Stimulated activated CD8-positive, alpha-beta memory T cell treated with anti-CD3 and anti-CD28 coated beads, Interleukin-2, amount 100 ng/mL, for 48 hours (primary cell): ENCODE measurements at places on chromosomes 5 and 9.

DNA sequence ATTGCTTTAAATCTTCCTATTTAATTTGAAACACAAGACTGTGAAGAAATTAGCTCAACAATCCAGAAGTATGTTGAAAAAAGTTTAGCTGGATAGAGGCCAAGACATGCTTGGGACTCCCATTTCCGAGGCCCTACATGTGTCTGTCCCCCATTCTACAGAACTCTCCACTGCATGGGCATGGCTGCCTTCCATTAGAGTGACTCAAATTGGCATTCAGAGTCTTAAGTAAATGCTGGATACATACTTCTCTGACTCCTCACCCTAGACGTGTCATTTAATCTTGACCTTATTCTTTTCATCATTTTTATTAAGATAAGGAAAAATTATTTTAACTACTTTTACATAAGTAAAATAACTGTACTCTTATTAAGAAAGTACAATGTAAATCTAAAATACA is 530.4 kb upstream of the CDH9 start:
- DNase-seq = no peak

DNA sequence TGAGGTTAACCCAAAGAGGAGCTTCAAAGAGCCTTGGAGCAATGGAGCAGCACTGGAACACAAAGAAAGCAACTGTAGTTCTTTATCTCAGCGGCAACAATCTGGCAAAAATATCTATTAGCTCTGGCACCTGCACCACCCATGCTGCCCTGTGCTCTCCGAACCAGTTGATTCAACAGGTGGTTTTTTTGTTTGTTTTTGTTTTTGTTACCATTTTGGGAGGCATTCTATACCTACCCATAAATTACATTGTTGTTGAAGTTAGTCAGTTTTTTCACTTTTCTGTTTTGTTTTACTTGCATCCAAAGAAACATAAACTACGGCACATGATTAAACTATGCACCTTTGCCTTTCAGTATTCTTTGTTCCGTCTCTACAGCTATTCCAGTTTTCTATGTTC is 16.2 kb downstream of the ESM1 start:
- DNase-seq = no peak

GRCh38 chr5:61667525-61668218 is 335.6 kb downstream of the ZSWIM6 start:
- DNase-seq = no peak

GRCh38 chr5:42990892-42991291 is 49.2 kb downstream of the ANXA2R start:
- DNase-seq = no peak

GRCh38 chr5:134877159-134877558 is 3.0 kb downstream of the TXNDC15 start:
- DNase-seq = no peak

GRCh38 chr9:111144741-111145140 is 106.5 kb upstream of the LPAR1 start:
- no peak for DNase-seq

- no peak for DNase-seq
Measured at GRCh38 chr5:78367318-78367991, 7.0 kb downstream of the SCAMP1 start.

DNA sequence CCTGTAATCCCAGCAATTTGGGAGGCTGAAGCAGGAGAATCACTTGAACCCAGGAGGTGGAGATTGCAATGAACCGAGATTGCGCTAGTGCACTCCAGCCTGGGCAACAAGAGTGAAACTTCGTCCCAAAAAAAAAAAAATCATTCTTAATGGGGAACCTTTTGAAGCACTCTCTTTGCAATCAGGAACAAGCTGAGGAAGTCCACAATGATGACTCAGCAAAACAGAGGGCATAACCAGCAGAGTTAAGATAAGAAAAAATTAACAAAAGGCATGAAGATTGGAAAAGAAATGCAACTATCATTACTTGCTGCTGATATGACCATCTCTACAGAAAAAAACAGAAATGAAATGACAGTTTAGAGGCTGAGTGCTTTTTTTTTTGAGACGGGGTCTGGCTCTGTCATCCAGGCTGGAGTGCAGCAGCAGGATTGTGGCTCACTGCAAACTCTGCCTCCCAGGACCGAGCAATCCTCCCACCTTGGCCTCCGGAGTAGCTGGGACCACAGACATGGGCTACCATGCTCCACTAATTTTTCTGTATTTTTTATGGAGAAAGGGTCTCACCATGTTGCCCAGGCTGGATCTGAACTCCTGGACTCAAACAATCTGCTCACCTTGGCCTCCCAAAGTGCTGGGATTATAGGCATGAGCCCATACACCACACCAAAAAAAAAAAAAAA is 88.0 kb downstream of the FNBP1 start:
- no peak for DNase-seq

DNA sequence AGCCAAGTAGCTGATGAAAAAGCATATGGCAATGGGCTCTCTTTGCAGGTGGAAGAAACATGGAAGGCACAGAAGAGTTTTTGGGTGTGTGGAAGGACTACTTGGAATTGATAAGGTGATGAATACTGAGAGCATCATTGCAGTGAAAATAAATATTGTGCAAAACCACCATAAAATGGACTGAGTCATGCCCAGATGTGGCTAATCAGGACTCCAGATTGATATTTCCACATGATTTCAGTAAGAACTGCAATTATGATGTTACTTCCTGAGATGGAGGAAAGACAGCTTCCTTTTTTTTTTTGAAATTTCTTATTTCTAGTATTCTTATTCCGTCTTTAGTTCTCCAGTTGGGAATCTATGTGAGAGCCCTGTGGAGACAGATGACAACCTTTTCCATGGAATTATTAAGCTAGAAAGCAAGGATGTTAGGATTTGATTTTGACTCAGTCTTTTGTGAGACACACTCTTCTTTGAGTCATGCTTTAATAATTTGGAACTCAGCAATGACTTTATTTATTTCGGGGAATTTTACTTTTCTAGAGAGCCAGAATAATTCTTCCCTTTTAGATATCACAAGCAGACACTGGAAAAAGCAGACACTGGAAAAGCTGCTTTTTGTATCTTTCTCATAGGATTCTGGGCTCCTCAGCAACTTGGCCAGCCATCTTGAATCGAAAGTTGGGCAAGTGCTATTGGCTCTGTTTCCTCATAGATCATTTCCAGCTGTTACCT is 94.2 kb upstream of the VCAN start:
- DNase-seq = no peak

GRCh38 chr5:16742938-16743337 is 126.1 kb upstream of the RETREG1 start:
- no peak for DNase-seq

- DNase-seq = no peak
Measured at GRCh38 chr5:137220523-137220927, 278.6 kb downstream of the SPOCK1 start.

DNA sequence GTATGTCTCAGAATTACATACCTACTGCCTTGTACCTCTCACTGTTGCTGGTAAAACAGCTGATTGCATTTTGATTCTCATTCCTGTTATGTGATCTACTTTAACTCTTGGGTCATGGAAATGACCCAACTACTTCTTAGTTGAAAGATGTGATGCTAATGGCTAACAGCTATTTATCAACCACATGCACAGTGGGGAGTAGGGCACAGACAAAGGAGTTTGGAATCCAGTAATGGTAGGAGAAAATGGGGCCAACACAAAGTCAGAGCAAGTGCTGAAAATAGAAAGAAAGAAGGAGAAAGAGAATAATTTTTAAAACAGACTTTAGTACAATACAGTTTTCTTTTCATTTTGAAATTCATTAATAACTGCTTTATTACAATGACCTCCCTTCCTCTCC is 241.0 kb downstream of the PTPRD start:
- no peak for DNase-seq

DNA sequence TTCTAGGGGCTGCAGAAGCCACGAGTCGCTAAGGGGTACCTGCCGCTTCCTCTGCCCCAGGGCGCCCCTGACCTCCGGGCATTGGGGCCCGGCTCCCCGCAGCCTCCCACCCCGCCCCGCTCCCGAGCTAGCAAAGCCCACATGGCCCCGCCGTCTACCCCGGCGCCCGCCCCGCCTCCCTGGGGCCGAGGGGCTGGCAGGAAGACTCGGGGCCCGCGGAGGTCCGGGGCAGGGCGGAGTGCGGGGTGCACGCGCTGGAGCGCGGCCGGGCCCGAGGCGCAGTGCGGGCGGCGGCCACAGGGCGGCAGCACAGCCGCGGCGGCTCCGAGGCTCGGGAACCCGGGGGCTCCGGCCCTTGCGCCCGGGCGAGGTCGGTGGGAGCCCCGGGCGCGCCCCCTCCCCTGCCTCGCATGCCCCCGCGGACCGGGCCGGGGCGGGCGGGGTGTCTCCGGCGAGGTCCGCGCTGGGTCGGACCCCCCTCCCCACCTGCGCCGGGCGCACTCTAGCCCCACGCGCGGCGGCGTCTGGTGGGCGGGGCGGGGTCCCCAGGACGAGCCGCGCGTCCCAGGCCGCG is 6.7 kb downstream of the NRARP start:
- no peak for DNase-seq

- no peak for DNase-seq
Measured at GRCh38 chr5:156328161-156328560, 1.2 kb downstream of the SGCD start.

- DNase-seq = no peak
Measured at GRCh38 chr5:122220511-122220910, 91.2 kb downstream of the ZNF474 start.

DNA sequence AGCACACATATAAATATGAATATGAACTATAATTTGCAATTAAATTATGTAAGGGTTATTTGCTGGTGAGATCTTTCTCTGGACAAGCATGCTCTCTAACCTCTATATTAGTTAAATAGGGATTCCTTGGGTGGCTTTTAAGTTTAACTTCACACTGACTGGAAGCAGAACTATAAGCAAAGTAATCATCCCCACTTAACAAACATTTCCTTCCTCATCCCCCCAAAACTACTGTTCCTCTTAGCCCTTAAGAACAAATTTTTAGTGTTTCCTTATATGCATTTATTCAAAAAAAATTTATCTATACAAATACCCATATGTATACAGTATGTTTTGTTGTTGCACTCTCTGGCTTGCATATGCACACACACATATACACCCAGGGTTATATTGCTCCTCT is 512.1 kb upstream of the MEF2C start:
- DNase-seq = no peak

GRCh38 chr9:132806723-132807421 is 71.2 kb downstream of the AK8 start:
- DNase-seq = no peak

DNA sequence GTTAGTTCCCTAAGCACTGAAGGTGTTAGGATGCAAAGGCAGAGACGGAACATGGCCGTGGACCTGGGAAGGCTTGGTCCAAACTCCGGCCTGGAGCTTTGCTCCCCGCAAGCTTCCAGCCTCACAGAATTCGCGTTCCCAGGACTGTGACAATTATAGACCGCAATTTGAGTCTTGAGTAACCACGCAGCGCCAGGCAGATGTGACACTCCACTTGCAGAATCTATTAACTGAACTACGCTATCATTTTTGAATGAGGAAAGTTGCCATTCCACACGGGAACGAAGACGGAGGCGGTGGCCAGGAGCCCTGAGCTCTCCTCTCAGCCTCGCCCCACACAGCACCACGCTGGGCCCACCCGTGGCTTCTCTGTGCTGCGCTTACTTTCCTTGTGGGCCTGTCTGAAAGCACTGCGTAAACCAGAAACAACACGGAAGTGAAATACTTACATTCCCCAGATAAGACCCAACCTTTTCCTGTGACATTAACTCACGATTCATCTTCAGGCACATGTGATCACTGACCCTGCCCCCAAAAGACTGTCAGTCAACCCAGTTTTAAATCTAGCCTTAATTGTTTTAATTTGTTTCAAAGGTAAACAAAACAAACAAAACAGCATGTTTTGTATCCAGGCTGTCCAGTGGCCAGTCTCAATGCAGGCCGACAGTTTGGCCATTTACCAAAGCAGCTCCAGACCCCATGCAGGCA is 16.1 kb upstream of the COL5A1 start:
- no peak for DNase-seq

DNA sequence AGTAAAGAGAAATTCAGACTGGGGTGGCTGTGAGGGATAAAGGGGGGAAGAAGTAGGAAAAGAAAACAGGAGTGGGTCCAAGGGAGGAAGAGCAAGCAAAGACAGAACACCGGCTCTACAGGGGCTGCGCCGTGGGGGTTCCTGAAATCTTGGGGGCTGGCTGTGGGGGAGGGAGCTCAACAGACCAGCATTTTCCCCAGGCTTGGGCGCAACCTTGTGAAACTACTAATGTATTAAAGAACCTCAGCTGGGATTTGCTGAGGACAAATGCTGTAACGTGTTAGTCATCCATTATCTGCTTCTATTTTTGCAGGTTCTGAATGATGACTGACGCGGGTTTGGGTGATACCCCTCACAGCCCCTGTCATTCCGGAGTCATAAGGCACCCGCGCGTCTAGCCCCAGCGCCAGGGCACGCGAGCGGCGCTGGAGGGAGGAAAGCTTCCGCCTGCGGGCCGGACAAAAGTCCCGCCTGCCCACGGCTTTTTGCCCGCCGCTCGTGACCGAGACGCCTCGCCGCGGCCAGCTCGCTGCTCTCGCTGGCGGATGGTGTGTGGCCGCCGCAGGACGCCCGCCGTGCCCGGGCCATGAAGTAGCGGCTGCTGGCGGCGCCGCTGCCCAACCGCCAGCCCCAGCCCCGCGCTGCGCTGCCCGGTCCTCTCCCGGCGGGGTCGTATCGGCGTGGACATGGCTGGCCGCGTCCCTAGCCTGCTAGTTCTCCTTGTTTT is 110.6 kb downstream of the PAM start:
- DNase-seq = peak; percentile 38
